GM18507 (cell line): ENCODE measurements at places on chromosomes 7 and 10.

GRCh38 chr10:97165499-97165898 is 20.3 kb downstream of the SLIT1 start:
- DNase-seq = no peak

- DNase-seq = no peak
Measured at GRCh38 chr7:116216956-116217571, 6.7 kb downstream of the TES start.

- DNase-seq = no peak
Measured at GRCh38 chr10:71379118-71379766, 17.5 kb upstream of the CDH23 start.

DNA sequence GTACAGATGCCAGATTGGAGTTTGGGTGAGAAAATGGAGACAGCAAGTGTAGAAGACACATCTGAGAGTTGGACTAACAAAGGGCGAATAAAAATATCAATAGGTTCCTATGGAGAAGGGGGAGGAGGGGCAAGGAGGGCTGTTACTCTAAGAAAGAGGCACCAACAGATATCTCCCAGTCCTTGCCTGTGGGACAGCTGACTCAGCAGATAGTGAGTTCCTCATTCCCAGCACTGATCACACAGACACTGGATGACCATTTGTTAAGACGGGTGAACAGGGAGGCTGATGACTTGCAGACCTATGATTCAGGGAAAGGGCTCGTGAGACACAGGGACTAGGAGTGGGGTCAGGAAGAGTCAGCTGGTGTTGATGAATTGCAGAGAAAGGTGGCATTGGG is 5.7 kb upstream of the PRR15 start:
- no peak for DNase-seq

DNA sequence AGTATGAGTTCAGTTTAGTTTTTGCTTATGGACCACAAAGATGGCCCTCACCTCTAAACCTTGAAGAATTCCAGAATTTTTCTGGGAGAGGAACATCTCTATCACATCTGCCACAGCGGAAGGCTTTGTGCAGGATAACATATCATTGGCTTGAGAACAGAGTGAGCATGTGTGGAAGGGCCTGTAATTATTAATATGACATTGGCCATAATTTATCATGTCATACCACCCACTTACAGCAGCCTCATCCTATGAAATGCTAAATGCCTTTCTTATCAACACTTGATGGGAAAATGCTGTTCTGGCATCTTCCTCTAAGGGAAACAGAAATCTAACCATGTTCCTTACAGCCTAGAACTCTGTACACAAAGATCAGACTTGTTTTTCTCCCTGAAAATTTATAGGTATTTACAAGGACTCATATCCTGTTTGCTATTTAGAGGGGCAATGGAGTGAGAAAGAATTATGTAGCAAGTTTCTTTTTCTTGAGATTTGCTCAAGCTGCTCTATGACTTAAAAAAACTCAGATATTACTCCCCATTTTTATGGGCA is 817.3 kb downstream of the LRMDA start:
- no peak for DNase-seq

DNA sequence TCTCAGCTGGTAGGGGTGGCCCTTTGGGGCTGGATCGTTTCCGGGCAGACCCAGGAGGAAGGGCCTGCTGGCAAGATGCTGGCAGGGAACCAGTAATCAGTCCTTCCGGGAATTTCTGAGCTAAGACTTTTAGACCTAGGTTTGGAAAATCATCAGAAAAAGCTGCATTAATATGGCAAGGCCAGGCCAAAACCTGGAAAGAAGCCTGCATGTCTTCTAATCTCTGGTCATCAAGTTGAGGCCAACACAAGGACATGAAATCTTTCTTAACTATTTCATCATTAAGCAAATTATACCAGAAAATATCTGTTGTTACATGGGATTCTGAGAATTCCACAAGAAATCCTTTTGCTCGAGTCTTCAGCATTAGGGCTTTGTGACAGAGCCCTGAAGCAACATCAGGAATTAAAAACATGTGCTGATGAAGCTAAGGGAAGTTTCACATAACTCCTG is 19.9 kb downstream of the CPA1 start:
- no peak for DNase-seq

- no peak for DNase-seq
Measured at GRCh38 chr10:48742891-48743860, 58.5 kb downstream of the WDFY4 start.

DNA sequence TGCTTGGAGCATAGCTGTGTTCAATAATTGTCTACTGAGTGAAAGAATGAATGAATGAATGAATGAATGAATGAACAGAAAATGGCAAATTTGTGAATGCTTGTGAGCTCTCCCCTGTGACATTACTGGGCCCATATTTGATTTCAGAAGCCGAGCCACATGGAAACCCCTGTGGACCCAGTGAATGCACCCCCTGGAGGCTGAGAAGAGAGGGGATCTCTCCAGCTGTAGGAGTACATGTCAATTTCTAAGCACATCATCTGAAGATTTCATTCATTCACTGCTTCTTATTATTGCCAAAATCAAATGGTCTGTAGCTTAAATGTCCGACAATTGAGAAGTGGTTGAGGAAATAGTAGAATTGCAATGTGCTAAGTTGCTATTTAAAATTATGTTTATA is 58.3 kb upstream of the DOCK1 start:
- DNase-seq = no peak

- DNase-seq = no peak
Measured at GRCh38 chr10:80598084-80598798, 60.5 kb downstream of the SH2D4B start.

GRCh38 chr7:25976630-25977029 is 175.4 kb upstream of the NFE2L3 start:
- DNase-seq = no peak
